ENCODE measurements at places on chromosomes 5 and 9.

GRCh38 chr5:178557416-178557815 is 32.8 kb downstream of the COL23A1 start:
- no peak for DNase-seq

DNA sequence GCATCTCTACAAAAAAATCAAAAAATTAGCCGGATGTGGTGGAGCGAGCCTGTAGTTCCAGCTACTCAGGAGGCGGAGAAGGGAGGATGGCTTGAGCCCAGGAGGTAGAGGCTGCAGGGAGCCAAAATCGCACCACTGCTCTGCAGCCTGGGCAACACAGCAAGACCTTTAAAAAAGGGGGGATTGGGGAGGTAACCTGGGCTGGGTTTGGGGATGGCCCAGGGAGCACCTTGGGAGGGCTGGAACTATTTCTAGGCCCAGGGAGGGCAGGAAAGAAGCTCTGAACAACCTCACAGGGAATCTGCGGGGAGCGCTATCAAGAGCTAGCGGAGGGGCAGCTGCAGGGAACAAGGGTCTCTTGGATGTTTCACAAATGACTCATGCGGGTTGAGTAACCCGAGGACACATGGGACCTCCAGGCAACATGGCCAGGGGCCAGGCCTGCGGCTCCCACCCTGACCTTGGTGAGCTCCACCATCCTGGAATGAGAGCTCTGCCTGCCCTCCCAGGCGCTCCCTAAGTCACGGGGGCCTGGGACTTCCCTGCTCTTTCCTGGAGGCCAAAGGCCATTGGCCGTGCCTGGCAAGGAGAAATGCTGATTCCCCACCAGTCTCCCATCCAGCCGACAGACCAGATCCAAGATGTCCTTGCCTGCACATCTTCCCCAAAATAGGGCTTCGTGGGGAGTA is 23.4 kb downstream of the SARDH start:
- DNase-seq: peak; percentile 95

DNA sequence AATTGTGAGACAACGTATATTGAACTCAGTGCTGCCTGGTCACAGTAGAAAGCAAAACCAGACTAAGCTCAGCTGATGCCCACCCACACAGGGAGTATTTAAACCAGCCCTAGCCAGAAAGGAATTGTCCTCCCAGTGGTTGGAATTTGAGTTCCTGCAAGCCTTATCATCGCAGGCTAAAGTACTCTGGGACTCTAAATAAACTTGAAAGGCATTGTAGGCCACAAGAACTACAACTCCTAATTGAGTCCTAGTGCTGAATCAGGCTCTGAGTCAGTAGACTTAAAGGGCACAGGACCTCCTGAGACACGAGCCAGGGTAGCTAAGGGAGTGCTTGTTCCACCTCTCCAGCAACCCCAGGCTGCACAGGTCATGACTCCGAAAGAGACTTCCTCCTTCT is 171.4 kb downstream of the MCTP1 start:
- DNase-seq: peak; percentile 65

DNA sequence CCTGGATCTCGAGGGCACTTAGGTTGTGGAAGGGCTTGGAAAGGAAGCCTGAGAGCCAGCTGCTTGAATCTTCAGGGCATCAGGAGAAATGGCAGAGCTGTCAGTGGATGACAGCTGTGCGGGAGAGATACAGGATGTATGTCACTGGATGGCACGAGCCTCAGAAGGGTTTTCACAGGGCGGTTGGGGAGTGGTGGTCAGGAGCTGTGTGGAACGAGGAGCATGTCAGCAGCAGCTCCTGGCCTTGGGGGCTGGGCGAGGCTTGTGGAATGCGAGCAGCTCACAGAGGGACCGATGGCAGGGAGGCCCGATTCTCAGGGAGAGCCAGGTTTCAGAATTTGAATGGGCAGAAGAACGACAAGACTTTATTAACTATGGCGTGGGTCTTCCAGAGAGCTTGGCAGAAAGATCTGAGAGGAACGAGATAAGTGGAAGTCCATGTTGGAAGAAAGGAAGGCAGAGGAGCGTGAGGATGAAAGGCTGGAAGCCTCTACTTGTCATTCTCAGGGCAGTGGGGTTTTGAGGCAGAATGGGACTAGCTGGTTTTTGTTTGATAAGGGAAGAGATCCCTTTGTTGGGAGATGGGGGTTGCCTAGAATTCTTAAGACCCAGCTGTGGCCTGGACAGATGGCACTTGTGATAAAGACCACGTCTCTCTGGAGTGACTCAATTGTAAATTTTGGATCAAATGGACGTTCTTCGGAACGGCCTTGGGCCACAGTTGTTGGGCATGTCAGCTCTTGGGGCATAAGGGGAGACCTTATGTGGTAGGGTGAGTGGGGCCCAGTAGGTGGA is 60.3 kb downstream of the SNX30 start:
- DNase-seq: no peak

DNA sequence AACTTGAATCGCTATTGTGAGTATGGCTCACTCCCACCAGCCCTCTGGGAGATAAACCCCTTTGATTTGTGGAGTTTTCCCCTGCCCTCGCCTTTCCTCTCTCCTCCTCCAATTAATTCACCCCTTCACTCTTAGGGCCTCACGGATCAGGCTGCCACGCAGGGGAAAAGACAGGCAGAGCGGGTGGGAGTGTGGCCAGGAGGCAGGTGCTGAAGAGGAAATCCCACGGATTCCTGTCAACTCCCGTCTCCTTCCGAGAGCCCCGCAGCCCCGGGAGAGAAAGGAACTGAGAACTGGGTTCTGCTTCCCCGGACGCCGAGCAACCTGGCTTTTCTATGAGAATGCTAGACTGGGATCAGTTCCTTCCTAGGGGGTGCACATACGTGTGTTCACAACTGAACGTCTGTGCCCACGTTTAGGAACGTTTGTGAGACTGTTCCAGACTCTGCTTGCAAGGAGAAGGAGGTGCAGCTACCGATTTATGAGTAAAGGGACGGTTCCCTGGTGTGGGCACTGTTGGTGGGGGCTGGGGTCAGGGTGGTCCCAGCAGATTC is 314.5 kb upstream of the TLE4 start:
- DNase-seq: no peak

GRCh38 chr5:39691993-39692392 is 267.2 kb upstream of the DAB2 start:
- DNase-seq: no peak

DNA sequence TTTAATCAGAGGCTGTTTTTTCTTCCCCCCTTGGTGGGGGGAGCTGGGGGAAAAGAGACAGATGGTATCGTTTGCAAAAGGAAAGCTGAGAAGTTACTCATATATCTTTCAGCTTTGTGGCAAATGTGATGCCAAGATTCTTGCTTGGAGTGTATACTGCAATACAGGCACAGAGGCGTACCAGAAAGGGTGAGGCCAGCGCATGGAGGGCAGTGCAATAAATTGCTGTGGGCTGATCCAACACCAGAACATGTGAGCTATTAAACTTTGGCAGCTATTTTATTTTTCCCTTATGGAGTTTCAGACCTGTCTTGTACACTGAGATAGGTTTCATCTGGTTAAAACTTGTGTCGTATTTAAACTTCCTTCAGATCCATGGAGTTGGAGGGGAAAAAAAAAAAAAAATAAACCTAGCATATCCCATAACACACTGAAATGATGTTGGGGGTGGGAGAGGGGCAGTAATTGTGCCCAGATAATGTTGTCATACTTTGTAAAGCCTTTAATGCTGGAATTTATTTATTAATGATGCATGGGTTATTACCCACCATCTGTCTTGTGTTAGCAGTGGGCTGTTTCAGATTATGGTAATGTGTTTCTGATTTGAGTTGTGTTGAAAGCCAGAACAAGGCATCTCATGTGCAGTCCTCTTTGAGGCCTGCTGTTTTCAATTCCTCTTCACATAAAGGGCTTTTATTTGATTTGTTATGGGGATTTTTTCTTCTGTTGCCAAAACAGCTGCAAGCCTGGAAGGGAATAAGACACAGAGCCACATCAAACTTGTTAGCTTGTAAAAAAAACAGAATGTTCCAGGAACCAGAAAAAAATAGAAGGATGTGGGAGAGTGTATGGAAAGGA is 891.3 kb downstream of the TLE1 start:
- peak; percentile 13 for DNase-seq

GRCh38 chr5:78508186-78508765 is 140.3 kb downstream of the LHFPL2 start:
- peak; percentile 49 for DNase-seq

DNA sequence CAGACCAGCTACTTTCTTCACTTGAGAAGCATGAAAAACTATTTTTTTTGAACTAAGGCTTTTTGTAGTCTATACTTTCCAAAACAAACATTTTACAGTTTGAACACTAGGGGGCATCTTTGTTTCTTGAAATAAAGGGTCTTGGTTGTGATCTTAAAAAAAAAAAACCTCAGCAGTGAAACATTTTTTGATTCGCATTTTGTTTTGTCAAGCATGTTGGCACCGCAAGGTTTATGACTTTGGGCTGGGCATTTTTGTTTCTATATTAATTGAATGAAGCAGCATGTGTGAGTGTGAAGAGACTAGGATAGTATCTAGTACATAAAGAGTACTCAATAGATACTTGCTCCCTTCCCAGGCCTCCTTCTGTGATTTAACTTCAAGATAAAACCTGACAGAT is 31.6 kb upstream of the ACOT12 start:
- DNase-seq: peak; percentile 64

- no peak for DNase-seq
Measured at GRCh38 chr9:14812806-14813205, 90.3 kb upstream of the CER1 start.

DNA sequence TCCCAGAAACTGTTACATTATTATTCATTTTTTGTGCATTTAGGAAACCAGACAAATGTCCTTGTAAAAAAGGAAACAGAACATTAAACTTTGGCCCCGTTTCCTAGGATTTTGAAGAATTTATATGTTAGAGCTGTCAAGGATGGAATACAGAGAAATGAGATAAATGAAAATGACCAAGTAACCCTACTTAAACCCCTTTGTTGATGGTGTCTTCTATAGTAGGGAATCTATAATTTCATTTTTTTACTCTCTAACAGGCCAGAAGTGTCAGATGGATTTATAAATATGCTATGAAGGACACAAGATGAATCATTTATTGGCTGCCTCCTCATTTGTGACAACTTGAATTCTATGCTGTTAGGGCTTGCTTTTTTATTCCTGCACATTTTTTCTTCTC is 1047.1 kb downstream of the PTPRD start:
- no peak for DNase-seq

- DNase-seq: no peak
Measured at GRCh38 chr9:87300915-87301314, 196.8 kb upstream of the DAPK1 start.

DNA sequence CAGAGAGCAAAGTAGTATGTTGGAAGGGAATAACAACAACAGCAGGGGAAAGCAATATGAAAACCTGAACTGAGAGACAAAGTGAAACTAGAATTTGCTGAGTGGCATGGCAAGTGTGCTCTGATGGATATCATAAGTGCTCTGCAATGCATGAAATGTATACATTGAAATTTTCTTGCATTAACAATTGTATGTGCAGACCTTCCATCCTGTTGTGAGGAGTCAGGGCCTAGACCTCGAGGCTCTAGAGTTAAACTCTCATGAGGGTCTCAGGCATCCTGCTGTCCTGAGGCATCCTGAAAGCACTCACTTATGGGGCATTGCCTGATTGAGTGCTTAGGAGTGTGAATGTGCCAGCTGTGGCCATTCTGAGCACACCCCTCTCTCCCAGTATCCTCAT is 1.1 kb downstream of the ECM2 start:
- DNase-seq: peak; percentile 26

DNA sequence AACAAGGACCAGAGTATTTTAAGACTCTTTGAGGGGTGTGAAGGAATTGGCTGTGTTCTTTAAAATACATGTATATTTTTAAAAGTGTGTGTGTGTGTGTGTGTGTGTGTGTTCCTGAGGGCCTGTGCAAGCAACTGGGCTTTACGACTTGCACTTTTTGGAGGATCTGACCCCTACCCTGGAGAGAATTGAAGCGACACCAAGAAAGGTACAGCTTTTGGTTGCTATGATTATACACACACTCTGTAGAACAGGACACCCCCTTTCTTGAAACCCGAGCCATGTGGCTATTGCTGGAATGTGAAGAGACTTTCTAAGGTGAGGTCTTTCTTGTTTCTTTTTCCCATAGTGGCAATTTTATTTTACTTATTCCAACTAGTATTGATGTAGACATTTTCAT is 988 bp downstream of the SHISAL2B start:
- no peak for DNase-seq

DNA sequence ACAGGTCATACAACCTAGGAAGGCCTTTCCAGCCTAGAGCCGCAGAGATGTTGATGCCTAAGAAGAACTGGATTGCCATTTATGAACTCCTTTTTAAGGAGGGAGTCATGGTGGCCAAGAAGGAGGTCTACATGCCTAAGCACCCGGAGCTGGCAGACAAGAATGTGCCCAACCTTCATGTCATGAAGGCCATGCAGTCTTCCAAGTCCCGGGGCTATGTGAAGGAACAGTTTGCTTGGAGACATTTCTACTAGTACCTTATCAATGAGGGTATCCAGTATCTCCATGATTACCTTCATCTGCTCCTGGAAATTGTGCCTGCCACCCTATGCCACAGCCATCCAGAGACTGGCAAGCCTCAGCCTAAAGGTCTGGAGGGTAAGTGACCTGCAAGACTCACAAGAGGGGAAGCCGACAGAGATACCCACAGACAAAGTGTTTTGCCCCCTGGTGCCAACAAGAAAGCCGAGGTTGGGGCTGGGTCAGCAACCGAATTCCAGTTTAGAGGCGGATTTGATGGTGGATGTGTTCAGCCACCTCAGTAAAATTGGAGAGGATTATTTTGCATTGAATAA is 11.2 kb upstream of the CDKN2AIPNL start:
- DNase-seq: no peak

DNA sequence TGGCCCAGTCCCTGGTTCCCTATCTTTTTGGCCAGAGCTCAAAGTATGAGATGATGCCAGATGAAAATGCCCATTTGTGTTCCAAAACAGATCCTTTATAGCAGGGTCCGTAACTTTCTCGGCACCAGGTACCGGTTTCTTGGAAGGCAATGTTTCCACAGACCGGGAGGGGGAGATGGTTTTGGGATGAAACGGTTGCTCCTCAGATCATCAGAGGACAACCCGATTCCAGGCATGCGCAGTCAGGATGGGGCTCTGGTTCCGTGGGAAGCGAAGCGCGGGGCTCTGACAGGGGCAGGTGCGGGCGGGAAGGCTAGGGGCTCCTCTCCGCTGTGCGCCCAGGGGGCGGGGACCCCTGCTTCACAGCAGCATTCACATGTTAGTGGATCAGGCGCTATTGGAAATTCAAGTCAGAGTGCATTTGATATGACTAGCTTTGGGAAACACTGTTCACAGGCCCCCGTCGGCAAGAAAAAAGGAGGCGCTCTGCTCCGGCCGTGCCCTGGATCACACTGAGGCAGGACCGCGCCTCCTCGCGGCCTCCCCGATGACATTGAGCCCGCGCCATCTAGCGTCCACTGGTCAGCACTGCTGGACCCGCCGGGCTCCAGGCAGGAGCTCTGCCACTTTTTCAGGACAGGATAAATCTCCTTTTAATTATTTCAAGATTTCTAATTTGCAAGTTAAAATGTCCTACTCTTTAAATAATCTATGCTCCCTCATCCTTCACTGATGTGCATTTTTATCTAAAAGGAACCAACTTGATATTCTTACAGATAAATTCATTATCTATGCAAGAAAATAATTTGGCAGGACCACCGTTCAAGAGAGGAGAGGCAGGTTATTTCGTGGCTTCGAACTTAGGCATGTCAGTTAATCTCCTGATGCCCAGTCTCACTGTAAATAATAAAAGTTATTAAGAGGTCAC is 190.0 kb downstream of the FANCC start:
- peak; percentile 77 for DNase-seq

GRCh38 chr5:79069488-79070349 is at the start of the genes BHMT2 and DMGDH:
TSS of gene BHMT2 (plus strand) at chr5:79069767. CDS start at chr5:79069783, 16 bp downstream.
TSS of gene DMGDH (minus strand) at chr5:79069674. CDS start at chr5:79069620, 54 bp downstream.
- DNase-seq: no peak

- DNase-seq: no peak
Measured at GRCh38 chr5:161258438-161258837, 288.1 kb downstream of the GABRB2 start.
